Stimulated activated naive CD4-positive, alpha-beta T cell treated with Interleukin-2 at 50 U/mL for 16 hours (primary cell): ENCODE measurements at places on chromosomes 1 and 21.

GRCh38 chr21:33780631-33781030 is 135.0 kb downstream of the ATP5PO start:
- no peak for DNase-seq

- DNase-seq = peak; percentile 9
Observed at GRCh38 chr1:165645654-165646366, 14.8 kb downstream of the MGST3 start.

DNA sequence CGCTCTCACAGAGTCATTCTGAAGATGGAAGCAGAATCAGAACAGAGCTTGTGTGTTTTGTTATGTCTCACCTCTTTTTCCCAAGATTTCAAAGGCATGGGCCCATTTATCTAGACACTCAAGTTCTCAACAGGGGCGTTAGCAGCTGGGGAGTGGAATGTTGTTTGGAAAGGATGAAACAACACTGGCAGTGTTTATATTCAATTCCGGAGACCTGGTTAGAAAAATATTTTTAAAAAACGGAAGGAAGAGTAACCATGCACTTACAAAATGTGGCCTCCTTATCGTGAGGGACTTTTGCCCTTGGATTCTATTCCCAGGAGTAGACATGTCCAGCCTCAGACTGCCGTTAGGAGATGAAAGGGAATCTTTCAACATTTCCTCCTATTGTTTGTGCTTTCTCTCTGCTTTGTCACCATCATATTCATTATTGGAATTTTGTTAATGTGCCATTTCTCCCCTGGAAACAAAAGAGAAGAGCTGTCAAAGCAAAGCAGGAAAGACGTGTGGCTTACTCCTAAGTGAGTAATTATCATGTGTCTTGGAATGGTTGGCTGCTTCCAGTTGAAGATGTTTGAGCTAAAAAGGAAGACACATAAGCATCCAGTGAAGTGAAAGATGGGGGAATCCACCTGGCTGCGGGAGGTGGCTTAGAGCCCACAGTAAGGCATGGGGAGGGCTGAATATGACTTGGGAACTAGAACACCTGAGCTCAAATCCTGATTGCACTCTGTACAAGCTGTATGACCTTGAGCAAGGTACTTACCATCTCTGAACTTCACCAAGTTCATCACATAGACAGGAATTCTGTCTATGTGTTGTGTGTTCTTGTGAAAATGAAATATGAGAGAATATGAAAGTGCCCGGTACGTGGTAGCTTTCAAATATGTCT is 71.7 kb upstream of the JUN start:
- no peak for DNase-seq

GRCh38 chr1:151949371-151950193 is 40.3 kb upstream of the THEM4 start:
- DNase-seq = no peak

GRCh38 chr1:56265216-56265615 is 314.1 kb downstream of the PLPP3 start:
- DNase-seq = no peak

DNA sequence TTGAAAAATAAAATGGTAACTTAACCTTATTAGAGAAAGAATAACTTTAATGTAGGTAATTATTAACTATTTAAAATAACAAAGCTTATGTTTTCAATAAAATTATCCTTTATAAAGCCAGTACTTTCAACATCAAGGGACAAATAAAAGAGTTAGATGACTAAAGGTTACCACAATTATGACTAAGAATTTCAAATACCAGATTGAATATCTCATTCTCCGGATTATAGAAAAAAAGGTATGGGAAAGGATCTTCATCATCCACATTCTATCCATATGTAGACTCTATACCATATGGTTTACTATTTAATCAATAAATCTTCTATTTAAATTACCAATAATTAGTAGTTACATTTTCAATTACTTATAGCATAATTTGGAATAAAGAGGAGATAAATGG is 62.8 kb downstream of the TOR3A start:
- no peak for DNase-seq

- no peak for DNase-seq
Observed at GRCh38 chr1:157969697-157970485, 23.6 kb upstream of the KIRREL1 start.

- DNase-seq = no peak
Observed at GRCh38 chr1:174428033-174428432, 19.7 kb upstream of the GPR52 start.

- no peak for DNase-seq
Observed at GRCh38 chr1:48492392-48492791, 20.4 kb upstream of the SPATA6 start.

DNA sequence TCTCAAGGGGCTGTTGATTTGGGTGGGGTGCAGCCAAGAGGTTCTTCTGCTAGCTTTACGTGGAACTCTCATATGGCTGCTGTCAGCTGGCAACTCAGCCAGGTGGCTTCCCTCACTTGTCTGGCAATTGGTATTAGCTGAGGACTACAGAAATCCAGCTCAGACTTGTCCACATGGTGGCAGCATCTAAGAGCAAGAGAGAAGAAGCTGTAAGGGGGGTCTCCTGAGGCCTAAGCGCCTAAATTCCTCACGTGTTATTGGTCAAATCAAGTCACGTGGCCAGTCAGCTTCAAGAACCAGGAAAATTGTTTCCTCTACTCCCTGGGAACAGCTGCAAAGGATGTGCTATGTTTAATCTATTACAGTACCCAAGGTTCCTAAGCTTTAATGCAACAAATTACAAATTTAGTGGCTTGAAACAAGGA is 4.2 kb upstream of the DYRK3 start:
- DNase-seq = no peak
